ENCODE measurements at places on chromosomes 12 and 14.

- DNase-seq, result no peak
Measured at GRCh38 chr14:53304726-53305381, 151.7 kb upstream of the DDHD1 start.

DNA sequence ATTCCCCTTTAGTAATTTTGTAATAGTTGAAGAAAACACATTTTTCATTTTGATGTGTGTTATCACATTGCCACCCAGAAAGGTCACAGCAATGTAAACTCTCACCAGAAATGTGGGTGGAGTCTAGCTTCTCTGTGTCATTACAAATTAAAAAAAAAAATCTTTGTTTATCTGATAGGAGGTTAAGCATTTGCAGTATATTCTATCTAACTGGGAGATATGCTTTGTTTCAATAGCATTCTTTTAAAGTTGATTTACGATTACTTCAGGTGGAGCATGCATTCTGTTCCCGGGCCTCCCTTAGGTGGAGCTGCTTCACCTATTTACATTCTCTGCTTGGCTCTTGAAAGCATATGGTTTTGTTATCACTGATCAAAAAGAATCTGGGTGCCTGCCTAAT, 7.8 kb downstream of the ADIPOR2 start:
- DNase-seq, result no peak

GRCh38 chr12:6620137-6620884, 13.1 kb upstream of the CHD4 start:
- DNase-seq, result peak; percentile 72

DNA sequence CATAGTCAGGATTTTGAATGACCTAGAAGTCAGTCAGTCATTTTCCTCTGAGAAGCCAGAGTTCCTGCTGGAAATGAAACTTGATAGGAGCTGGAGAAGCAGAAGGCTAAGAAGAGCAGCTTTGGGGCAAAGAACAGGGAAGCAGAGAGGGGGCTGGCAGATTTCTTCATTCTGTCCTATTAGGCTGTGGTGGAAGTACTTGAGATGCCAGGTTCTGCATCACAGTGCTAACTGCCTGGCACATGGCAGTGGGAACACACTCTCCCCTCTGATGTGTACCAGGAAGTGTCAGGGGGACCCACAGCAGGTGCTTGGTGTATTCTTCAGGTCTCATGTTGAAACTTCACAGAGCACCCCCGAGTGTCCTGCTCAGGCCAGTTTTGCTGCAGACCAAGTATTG, 61.0 kb downstream of the SUSD6 start:
- DNase-seq, result no peak

DNA sequence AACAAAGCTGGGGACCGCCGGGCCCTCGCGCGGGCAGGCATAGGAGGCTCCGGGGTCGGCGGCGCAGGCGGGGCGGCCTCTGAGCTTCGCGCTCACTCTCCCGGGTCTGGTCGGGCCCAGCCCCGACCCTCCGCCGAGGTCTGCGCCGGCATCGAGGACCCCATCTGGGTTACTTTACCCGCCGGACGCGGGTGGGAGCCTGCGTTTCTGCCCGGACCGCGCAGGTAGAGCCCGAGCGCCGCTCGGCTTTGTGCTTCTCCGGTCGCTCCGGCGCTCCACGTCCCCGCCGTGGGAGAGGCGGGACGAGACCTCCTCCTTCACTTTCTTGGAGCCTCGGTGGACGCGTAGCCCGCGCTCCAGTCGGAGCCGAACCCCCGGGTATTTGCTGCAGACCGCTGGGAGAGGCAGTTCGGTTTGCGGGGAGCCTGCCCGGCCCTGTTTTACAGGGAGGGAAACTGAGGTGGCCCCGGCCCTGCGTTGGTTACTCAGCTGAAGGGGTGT, 63.2 kb downstream of the FBXL14 start:
- DNase-seq, result no peak

- no peak for DNase-seq
Measured at GRCh38 chr12:123089631-123090353, 61.1 kb downstream of the PITPNM2 start.

- no peak for DNase-seq
Measured at GRCh38 chr12:116710370-116711150, 27.3 kb downstream of the SPRING1 start.

DNA sequence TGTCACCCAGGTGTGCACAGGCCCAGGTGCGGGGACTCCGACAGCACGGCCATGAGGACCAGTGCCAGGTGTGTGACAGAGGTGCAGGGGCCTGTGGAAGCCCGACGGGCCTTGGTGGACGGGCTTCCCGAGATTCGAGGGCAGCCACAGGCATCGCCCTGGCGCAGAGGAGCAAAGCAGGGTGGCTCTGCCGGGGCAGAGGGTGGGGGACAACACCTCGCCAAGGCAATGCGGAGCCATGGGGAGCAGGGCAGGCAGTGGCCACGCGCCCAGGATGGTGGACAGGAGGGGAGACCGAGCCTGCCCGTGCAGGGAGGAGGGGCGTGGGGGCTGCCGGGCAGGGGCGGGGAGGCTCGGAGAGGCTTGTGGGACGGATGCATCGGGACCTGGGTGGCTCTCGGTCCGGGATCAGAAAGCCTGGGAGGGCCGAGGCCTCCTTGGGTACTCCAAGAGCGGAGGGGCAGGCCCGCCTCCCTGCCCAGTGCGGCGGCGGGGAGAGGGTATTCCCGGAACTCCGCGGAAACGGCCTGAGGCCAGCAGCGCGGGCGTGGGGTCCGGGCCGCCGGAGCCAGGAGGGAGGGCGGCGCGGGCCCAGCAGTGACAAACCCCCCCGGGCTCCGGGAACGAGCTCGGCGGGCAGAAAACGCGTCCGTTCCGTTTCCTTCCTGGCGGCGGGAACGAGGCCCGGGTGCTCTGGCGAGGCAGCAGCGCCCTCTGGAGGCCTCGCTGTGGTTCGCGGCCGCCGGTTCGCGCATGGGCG, 1.6 kb downstream of the TMEM121 start:
- peak; percentile 83 for DNase-seq

- DNase-seq, result no peak
Measured at GRCh38 chr14:95041477-95042020, 115.8 kb downstream of the DICER1 start.

- no peak for DNase-seq
Measured at GRCh38 chr14:67151082-67151666, 38.1 kb upstream of the GARIN2 start.

GRCh38 chr12:124923905-124924734, 9.7 kb upstream of the UBC start:
- no peak for DNase-seq

DNA sequence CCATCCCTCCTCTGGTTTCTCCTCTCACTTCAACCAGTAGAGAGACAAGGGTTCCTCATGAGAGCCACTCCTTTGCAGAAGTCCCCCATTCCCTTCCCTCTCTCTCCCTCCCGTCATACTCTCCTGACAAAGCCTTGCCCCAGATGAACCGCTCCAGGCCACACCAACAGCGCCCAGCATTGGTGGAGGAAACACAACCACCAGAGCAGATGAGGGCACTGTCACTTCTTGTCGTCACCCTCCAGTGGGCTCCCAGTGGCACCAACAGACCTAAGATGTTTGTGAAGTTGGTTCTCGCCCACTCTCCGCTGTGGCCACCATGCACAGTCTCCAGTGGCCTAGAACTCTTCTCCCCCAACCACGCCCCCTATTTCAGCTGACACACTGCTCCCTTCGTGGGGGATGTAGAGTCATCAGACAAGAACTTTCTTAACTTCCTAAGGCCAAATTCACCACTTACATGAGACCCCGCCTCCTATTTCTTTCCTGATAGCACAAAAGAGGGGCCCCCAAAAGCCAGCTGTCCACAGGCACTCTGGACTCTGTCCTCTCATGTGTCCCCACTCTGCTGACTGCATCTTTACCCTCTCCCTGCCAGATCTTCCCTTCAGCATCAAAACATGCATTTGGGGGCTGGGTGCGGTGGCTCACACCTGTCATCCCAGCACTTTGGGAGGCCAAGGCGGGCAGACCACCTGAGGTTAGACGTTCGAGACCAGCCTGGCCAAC, 29.2 kb upstream of the PLEKHG6 start:
- DNase-seq, result no peak

DNA sequence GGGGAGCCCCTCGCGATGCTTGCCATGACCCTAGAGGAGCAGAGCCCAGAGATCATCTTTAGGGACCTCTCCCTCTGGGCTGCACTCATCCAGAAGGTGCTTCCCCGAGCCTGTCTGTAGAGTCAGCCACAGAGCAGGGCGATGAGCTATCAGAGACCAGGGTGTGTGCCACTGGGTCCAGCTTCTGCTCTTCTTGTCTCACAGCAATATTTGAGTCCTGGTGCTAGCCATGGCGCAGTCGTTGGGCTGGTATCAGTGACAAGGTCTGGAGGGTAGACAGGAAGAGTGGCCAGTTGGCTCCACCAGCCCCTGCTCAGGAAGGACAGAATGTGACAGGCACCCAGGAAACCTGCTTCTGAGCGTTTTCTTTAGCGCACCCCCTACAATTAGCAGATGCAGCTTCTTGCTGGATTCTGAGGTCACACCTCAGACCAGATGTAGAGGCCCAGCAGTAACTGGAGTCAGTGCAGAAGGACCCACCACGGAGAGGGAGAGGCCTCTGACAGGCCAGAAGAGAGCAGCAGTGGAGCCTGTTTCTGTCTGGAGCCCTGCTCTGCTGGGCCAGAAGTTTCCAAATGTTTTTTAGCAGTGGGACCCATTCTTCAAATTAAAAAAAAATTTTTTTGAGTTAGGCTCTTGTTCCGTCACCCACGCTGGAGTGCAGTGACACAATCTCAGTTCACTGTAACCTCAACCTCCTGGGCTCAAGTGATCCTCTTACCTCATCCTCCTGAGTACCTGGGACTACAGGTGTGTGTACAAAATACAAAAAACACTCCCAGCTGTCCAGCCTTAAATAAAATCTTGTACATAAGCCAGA, 23.7 kb downstream of the ANKRD9 start:
- DNase-seq, result no peak

GRCh38 chr12:2311020-2311778, 258.4 kb downstream of the CACNA1C start:
- DNase-seq, result peak; percentile 79

DNA sequence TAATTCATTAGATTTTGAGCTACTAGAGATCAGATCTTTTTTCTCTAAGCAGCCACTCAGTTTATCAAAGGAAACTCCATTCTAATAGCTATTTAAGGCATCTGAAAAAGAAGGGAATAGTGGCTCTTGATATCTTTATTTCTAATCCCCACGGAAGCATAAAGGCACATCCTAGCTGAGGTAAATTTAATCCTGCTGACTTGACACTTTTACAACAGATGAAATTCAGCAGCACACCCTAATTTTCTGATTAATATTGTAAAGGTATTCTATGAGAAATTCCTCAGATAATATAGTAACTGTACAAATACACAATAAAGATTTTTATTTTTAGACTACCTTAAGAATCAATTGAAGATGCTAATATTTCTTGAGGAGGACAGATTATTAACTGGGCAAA, 916.4 kb downstream of the TMTC2 start:
- DNase-seq, result no peak

- no peak for DNase-seq
Measured at GRCh38 chr12:40752011-40752410, 59.8 kb downstream of the CNTN1 start.

- DNase-seq, result no peak
Measured at GRCh38 chr12:131404705-131405104, 306.2 kb upstream of the SFSWAP start.

GRCh38 chr12:128140551-128140950, 126.4 kb upstream of the TMEM132C start:
- DNase-seq, result no peak

DNA sequence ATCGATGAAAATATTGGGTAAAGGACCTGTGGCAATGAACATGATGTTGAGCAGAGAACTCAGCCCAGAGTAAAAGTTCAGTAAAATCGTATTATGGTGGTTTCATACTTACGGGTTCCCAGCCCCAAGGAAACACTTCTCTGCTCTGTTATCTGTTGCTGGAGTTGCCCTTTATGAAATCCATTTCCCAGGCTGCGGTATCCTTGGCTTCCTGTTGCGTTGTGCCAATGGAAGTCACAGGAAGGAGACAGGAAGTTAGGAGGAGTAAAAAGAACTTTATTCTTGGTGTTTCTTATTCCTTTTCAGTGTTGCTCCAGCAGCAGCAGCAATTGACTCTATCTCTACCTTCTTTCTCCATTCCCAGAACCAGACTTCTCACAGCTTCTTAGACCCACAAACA, 965.2 kb downstream of the VRK1 start:
- no peak for DNase-seq

GRCh38 chr14:101407328-101407727, 154.0 kb upstream of the DIO3 start:
- no peak for DNase-seq

DNA sequence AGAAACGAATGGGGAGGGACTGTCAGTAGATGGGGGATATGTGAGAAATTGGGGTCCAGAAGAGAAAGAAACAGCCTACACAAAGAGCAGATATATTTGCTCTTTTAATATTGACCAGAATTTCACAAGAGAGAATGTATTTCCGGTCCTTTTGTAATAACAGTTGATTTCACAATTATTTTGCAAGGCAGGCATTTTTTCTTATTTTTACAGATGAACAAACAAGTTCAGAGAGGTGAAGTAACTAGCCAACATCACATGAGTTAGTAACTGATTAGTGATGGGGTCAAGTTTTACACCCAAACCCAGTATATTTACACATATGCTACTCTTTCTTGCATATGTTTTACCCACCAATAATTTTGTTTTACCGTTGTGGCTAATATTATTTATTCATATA, 188.2 kb downstream of the NAV3 start:
- DNase-seq, result no peak

DNA sequence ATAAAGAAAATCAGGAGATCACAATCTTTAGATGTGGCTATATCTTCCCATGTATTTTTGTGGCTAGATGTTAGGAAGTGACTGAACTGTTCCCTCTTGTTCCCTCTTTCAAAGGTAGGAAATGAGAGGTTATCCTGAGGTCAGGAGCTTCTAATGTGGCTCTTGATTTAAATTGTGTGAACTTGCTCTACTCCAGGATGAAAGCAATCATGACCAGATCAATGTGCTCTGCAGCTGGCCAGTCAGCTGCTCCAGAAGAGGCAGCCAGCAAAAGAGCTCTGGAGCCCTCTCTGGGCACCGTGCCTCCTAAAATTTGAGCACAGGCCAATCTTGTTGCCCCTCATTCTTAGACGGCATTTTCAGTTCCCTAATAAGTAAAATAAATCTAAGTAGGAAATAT, 32.0 kb downstream of the CDK17 start:
- no peak for DNase-seq

GRCh38 chr14:89588840-89589296, 171.8 kb upstream of the FOXN3 start:
- DNase-seq, result no peak

DNA sequence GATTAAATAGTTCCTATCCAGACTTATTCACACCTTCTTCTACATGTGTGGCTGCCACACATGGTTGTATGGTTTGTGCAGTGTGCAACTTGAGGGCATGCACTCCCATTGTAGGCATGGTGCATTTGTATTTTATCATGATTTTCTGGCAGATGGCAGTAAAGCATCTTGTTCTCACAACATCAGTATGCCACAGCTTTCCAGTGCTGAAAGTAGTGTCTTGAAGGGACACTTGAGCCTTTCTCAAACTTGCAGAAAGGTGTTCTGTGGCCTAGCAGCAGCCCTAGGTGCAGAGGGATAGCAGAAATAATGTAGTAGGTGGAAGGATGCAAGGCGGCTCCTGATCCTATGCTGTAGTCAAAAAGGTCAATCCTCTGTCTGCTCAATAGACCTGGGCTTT, 72.9 kb downstream of the LMNTD1 start:
- no peak for DNase-seq

Measured in left hindlimb (tissue), 1 donor.